ENCODE measurements at places on chromosomes 11 and 22.

GRCh38 chr11:117663821-117664220, 133.2 kb downstream of the DSCAML1 start:
- no peak for DNase-seq

DNA sequence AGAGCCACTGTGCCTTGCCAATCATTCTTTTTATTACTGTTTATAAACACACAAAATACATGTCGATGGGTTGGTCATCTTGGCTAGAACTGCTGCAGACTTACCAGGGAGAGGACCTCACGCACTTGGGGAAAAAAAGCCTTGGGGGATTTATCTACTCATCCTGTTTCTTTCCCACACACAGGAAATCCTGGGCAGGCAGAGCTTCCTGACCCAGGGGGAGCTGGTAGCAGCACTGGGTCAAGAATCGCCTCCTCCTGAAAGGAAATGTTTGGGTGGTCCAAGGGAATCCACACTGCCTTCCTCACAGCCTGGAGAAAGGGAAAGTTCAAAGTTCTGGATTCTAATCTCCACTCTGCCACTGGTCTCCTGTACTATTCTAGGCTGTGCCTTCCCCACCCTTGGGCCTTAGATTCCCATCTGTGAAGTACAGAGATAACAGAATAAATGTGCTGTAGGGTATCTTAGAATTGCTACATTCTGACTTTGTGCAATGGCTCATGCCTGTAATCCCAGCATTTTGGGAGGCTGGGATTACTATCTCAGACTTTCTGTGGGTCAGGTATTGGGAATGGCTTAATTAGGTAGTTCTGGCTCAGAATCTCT, 31.2 kb upstream of the SMTN start:
- no peak for DNase-seq

- DNase-seq, result peak; percentile 79
Observed at GRCh38 chr11:68206211-68206610, 6.9 kb downstream of the KMT5B start.

- DNase-seq, result no peak
Observed at GRCh38 chr11:85886089-85887056, 31.2 kb downstream of the CCDC83 start.

GRCh38 chr11:131658952-131659351, 288.5 kb downstream of the NTM start:
- no peak for DNase-seq
